ENCODE measurements at places on chromosomes 12 and 14.

DNA sequence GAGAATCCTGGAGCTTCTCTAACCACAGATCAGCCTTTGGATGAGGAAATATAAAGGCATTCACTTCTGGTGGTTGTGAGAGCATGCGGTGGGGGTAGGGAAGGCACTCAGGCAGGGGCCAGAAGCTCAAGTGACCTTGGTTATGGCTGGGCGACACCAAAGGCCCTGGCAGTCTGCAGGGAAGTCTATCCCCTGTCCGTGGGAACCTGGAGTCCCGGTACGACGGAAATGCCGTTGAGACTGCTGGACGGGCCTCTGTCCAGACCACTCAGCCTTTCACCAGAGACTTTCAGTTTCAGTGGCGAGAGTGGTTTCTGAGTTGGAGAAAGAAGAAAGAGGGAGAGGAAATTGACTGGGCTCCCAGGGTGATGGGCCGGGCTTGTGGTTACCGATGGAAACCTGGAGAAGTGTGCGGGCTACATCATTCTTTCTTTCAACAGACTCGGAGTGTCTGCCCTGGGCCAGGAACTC lies 20.9 kb downstream of the ISCA2 start:
- DNase-seq = no peak

- peak; percentile 16 for DNase-seq
Measured at GRCh38 chr14:90489916-90490719, 93.3 kb downstream of the CALM1 start.

GRCh38 chr14:34701808-34702207 lies 12.6 kb downstream of the CFL2 start:
- no peak for DNase-seq

DNA sequence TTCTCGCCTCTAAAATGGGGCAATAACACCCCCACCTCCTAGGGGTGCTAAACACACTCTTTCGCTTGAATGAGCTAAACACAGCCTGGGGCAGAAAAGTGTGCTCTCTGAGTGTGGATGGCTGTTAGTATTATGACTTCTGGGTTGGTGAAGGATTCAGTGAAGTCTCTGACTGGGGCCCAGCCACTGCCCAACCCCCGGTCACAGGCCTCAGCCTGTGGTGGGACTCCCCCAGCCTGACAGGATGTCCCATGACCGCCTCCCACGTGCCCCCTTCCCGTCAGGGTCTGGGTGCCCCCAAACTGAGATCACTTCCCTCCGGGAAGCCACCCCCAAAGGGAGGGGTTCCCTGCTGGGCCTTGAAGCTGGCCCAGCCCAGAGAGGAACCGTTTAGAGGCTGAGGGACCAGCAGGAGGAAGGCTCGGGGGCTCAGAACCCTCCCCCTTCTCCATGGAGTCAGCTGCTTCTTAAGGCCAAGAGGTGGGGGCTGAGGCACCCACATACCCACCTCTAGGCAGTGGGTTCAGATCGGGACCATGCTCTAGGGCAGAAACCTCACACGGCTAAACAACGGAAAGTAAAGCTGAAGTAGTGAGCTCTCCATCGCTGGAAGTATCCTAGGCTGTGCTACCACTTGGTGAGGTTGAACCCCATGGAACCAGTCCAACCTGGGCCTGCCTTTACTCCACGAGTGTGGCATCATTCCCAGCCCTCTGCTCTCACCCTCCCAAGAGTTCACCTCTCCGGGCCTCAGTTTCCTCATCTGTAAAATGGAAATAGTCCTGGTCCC lies 13.8 kb downstream of the DTX1 start:
- no peak for DNase-seq

DNA sequence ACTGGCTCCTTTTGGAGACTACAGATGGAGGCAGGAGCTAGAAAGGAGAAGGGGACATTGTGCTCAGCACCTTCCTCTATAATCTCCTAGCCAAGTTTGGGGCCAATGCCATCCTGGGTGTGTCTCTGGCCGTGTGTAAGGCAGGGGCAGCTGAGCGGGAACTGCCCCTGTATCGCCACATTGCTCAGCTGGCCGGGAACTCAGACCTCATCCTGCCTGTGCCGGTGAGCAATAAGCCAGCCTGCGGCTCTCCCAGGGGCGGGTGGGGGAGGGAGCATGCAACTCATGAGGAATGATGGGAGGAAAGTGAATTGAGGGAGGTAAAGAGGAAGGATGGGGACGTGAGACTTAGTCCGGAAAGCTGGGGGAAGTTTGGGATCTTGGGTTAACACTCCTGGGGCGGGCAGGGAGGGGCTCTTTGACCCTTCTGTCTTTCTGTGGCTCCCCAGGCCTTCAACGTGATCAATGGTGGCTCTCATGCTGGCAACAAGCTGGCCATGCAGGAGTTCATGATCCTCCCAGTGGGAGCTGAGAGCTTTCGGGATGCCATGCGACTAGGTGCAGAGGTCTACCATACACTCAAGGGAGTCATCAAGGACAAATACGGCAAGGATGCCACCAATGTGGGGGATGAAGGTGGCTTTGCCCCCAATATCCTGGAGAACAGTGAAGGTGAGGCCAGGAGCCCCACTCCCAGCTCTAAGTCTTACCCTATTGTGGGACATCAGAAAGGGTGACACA lies 3.3 kb downstream of the ENO2 start:
- DNase-seq = no peak

DNA sequence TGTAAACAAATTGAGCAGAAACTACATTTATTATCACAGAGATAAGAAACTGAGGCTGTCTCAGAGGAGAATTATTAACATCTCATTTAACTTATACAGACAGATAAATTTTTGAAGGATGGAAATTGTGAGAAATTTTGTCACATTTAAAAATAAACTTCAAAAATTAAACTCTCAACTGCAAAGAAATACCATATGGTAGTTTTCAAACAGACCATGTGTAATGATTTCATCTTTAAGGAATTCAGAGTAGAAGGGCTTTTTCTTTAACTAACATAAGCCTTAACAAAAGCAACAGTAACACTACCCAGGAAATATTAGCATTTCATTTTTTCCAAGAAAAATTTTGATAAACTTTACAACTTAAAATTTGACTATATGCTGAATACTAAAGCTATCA lies 26.6 kb downstream of the NUP37 start:
- no peak for DNase-seq

DNA sequence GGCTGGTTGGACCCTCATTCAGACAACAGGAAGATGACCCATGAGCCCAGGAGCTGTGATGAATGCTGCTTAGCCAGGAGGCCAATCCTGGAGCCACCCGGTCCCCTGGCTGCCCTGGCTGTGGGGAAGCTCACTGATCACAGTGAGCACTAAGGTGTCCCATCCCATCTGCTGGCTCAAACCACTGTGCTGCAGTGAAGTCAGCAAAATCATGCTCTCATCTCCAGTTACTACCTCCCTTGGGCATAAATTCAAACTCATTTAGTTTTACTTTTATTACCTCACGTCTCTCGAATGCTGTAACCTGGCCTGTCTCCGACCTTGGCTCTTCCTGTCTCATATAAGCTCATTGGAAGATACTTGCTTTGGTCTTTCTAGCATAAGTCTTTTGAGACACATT lies 112.4 kb downstream of the APAF1 start:
- DNase-seq = no peak

GRCh38 chr14:65661865-65662264 lies 249.3 kb downstream of the FUT8 start:
- peak; percentile 34 for DNase-seq

GRCh38 chr14:30450631-30451545 lies 108.1 kb upstream of the G2E3 start:
- DNase-seq = peak; percentile 47

GRCh38 chr12:84779169-84779568 lies 133.4 kb downstream of the SLC6A15 start:
- DNase-seq = no peak

- DNase-seq = no peak
Measured at GRCh38 chr12:111361717-111362576, 6.9 kb downstream of the PHETA1 start.

GRCh38 chr12:129594098-129594497 lies 309.7 kb downstream of the TMEM132D start:
- no peak for DNase-seq

GRCh38 chr14:104202259-104203070 lies 64.1 kb downstream of the KIF26A start:
- DNase-seq = peak; percentile 91

GRCh38 chr12:101200824-101201223 lies 9.2 kb downstream of the SLC5A8 start:
- no peak for DNase-seq

GRCh38 chr14:89444044-89444443 lies 27.0 kb upstream of the FOXN3 start:
- DNase-seq = no peak

DNA sequence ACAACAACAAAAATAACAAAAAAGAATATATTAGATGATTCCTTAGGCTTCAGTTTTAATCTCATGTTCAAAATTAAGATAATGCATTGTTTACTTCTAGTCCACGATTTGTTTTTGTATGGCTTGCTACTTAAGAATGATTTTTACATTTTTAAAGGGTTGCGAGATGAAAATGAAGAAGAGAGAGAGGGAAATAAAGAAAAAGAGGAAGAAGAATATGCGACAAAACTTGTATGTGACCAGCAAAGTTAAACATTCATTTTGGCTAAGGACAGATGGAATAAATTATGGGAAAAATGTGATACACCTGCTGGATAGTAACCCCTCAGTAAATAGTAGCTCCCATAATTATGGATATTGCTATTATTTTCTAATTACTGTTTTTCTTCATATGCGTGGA lies 1.2 kb upstream of the GIT2 start:
- DNase-seq = no peak

DNA sequence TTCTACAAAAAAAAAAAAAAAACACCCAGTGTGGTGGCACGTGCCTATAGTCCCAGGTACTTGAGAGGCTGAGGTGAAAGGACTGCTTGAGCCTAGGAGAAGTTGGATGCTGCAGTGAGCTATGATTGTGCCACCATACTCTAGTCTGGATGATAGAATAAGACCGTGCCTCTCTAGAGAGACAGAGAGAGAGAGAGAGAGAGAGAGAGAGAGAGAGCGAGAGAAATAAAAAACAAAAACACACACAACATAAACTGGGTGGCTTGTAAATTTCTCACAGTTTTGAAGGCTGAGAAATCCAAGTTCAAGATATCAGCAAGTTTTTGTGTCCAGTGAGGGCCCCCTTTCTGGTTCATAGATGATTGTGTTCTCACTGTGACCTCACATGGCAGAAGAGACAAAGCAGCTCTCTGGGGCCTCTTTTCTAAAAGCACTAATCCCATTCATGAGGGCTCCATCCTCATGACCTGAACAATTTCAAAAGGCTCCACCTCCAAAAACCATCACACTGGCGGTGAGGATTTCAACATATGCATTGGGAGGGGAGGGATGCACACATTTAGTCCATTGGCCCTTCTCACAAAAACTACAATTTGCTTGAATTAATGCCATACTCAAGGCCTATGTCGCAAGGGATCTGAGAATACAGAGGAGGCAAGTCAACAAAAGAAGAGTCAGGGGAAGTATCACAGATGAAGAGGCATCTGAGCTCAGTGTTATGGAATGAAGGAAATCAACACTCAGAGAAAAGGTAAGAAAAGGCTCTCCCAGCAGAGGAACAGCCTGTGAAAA lies 94.9 kb downstream of the PPM1H start:
- no peak for DNase-seq

- no peak for DNase-seq
Measured at GRCh38 chr14:56172074-56172473, 53.9 kb downstream of the PELI2 start.

- no peak for DNase-seq
Measured at GRCh38 chr12:13537623-13538022, 341.1 kb downstream of the EMP1 start.

- no peak for DNase-seq
Measured at GRCh38 chr12:68886636-68887572, 46.1 kb downstream of the CPM start.

GRCh38 chr12:48618541-48618940 lies 48.7 kb upstream of the LALBA start:
- DNase-seq = peak; percentile 59

DNA sequence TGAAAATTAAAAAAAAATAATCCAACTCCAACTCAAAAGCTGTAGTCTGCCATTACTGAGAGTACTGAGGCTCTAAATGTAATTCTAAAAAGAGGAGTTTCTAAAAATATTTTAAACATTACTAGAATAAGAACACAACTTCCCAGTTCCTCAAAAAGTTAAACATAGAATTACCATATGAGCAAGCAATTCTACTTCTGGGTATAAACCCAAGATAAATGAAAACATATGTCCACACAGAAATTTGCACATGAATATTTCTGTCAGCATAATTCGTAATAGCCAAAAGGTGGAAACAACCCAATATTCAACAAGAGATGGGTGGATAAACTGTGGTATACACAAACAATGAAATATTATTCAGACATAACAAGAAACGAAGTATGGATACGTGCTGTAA lies 15.0 kb upstream of the NR2C1 start:
- DNase-seq = no peak

DNA sequence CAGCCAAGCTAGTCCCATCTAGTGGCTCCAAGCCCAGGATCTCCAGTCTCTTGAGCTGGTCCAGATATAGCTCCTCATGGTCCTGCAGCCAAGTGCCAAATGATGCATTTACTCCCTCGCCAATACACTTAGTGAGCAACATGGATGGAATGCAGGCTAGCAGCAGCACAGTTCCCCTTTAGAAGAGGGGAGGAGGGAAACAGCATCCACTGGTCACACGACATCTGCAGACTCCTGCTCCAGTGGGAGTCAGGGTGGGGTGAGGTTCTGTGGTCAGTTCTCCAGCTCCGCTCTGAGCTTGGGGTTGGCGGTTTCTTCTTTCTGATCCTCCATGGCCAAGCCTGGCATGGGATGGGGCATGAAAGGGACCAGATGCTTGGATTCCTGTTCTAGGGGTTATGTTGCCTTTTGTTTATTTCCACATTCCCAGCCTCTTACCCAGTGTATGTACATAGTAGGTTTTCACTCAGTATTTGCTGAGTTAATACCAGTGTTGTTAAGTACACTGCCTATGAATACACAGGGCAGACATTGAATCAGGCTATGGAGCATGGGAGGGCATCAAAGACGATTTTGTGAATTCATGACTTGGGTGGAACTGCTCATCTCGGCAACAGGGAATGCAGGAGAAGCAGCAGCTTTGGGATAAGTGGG lies 57.3 kb downstream of the GALNT16 start:
- DNase-seq = no peak

- DNase-seq = no peak
Measured at GRCh38 chr12:76156726-76157125, 72.2 kb upstream of the NAP1L1 start.

DNA sequence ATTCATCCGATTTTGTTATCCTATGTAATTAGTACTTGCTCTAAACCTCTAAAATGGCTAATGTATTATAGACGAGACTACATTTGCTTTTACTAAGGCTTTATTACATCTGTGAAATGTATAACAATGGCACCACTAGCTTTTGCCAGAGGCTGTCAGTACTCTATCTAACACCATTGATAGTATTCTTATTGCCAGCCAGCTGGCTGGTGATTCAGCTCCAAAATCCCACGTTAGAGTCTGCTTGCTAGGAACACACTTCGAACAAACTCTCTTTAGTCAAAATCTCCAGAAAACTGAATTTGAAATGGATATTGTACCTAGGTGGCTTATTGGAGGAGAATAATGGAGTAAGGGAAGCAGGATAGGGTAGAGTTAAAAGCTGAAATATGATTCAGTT lies 839.2 kb downstream of the SLC6A15 start:
- DNase-seq = no peak

- DNase-seq = peak; percentile 59
Measured at GRCh38 chr12:95216711-95217376, 423 bp downstream of the FGD6 start.

Data from NCI-H1092 treated with DMSO at 0.1 percent for 48 hours (cell line).